ENCODE measurements at places on chromosomes 2 and 18. TPM values are rescaled to one million over a fixed set of nuclear protein-coding genes. Genes with fewer than 3 reads are reported as not detected.

Gene DUSP2
- 0.66 TPM for total RNA-seq

Gene ARHGAP25
- 0.50 TPM for total RNA-seq

Gene PRKAG3
- 0.40 TPM for total RNA-seq

Gene GKN2
- not detected for total RNA-seq

Gene CXCR4
- 16.1 TPM for total RNA-seq

Gene CDH7
- total RNA-seq = not detected

Gene MAPK4
- total RNA-seq = under 0.01 TPM

Gene MC2R
- not detected for total RNA-seq

Gene SERPINB4
- total RNA-seq = not detected

Gene SPC25
- 3.9 TPM for total RNA-seq

Gene ACKR3
- 6.0 TPM for total RNA-seq

Gene MARCHF4
- 2.1 TPM for total RNA-seq

Gene C2orf80
- total RNA-seq = not detected

Gene DQX1
- total RNA-seq = 0.12 TPM

Gene CIB4
- total RNA-seq = not detected

Gene EGR4
- total RNA-seq = not detected

Gene E2F6
- 9.2 TPM for total RNA-seq

Gene ICA1L
- 3.6 TPM for total RNA-seq

Gene FLACC1
- total RNA-seq = 1.6 TPM

Gene ANKRD30B
- total RNA-seq = not detected

Gene AKAIN1
- not detected for total RNA-seq

Gene UCN
- total RNA-seq = 0.50 TPM

Gene RMC1
- total RNA-seq = 21.1 TPM

Gene PDE1A
- 95.7 TPM for total RNA-seq

Measured in aortic smooth muscle cell (primary cell).